ENCODE measurements at places on chromosomes 12 and 14.

DNA sequence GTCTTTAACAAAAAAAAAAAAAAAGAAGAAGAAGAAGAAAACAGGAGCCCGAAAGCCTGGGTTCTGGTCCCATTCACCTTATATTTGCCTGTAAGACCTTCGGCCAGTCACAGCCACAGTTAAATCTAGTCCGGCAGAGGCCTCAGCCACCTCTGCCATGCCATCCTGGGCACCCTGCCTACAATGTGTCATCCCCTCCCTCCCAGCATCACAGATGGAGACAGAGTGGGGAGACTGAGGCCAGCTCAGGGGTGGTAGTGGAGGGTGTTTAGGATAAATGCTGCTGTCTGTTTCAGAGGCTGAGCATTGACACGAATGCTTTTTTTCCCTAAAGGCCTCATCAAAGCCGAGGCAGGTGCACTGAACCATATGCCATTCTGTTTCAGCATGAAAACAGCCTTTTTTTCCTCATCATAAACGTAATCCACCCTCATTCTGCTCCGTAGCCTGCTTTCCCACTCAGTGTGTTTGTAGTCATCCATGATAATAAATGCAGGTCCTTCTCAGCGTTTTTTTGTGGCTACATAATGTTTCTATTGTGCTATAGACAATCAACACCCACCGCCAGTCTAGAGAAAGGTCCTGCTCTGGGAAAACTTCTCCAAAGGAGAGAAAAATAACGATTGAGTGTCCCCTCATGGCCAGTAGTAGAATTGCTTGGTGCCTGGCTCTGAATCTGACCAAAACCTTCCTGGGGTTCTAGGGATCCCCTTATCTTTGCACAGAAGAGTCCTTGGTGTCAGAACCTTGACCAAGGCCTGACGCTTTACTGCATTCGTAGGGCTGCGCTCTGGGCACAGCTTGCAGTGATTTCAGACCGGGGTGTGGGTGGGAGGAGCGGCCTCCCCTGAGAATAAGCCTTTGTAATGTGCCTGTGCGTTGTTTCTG lies 41.1 kb upstream of the TSPAN9 start:
- DNase-seq = no peak

- no peak for DNase-seq
Observed at GRCh38 chr14:68945190-68945584, 33.9 kb downstream of the ACTN1 start.

GRCh38 chr12:100826323-100826722 lies 31.7 kb downstream of the ANO4 start:
- DNase-seq = no peak

DNA sequence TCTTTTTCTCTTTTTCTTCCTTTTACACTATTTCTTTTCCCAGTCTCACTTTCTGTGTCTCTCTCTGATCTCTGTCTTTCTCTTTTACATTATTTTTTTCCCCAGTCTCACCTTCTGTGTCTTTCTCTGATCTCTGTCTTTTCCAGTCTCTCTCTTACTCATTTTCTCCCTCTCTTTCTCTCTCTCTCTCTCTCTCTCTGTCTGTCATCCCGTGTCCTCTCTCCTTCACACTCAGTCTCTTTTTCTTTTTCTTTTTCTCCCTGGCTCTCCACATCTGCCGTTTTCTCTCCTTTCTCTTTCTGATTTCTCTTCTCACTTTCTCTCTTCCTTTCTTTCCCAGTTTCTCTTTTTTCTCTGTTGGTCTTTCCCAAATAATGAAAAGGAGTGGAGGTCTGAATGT lies 22.3 kb downstream of the DHRS4L2 start:
- no peak for DNase-seq

DNA sequence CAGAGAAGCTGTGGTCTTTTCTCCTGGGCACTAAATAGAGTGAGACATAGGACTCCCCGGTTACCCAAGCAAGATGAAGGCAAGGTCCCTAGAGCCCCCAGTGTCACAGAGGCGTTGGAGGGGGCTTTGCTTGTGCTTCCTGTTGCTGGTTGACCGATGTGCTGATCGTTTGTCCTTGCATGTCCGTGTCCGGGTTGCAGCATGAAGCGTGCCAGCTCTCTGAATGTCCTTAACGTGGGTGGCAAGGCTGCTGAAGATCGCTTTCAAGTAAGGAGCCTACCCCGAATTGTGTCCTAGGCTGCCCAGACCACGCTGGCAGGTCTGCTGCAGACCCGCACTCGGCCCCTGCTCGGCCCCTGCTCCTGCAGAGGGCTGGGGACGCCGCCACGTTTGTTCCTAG lies 23.1 kb downstream of the XRCC3 start:
- DNase-seq = no peak

DNA sequence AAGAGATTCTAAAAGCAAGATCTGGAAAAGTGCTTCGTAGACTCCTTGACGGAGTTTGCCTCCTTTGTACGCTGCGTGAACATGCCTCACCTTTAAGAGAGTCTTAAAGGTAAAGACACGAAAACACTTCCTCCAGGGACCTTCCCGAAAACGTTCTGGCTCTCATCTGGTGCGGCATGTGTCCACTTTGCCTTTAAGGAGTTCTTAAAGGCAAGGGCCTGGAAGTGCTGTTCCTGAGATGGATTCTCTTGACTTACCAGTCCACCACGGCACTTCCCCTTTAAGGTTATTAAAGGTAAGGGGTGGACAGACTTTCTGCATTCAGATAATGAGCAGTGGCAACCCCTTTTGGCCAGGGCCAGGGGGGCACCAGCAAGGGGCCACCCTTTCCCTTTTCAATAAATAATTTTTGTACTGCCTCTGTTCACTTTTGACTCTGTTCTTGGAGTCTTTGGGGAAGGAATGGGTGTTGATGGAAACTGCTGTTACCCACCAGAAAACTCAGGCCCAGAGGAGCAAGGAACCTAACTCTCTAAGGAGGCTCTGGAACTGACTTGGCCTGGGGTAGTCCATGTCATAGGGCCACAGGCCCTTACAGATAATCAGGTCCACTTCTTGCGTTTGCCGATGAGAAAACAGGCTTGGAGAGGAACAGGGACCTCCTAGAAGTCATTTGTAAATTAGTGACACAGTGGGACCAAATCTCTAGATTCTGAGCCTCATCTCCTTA lies 4.4 kb downstream of the REM2 start:
- peak; percentile 74 for DNase-seq

DNA sequence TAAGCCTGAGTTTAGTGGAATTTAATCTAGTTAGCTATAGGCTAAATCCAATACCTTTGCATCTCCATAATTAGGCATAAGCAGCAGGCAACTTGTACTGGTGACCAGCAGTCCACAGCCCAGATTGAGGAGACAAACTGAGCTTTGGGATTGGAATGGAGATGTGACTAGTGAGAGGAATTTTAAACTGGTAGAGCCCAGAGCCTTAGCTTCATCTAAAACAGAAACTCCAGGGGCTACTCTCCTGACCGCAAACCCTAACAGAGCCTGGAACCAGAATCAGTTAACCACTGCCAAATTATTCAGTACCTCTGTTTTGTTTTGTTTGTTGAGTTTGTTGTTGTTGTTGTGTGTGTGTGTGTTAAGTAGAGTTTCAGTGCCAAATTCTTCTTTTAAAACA lies 53.2 kb downstream of the TSPAN19 start:
- DNase-seq = no peak

DNA sequence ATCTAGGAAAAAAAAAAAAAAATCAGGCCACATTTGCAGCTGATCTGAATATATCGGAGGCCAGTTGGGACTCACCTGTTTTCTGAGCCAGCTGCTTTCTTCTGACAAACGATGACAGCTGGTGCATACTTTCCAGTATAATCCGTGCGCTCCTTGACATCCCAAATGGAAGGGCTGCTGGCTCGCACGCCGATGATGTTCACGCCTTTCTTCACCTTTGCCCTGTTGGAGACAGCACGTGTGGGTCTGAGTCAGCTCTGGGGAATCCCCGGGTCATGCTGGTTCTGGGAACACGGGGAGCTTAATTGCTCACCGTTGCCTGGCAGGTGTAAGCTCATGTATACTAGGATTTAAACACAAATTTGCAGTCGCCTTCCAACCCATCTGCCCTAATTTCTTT lies 372.8 kb downstream of the TMEM132D start:
- no peak for DNase-seq

DNA sequence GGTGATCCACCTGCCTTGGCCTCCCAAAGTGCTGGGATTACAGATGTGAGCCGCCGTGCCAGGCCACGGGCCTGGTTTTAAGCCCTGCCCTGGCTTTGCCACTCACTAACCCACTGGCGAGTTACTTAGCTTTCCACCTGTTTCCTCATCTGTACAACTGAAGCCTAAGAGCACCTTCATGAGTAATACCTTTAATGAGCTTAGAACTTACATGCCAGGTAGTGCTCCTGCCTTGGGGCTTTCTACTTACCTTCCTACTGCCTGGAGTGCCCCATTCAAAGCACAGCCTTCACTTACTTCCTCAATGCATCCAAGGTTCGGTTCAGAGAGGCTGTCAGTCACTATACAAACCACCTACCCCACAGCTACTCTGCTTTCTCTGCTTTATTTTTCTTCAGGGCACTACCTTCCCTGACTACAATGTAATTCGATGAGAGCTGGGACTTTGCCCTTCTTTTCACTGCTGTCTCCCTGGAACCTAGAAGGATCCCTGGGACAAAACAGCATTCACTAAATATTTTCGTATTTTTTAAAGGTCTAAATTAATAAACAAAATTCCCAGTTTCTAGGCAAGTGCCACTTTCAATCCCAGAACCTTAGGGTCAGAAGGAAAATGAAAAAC lies 13.8 kb downstream of the ZCCHC8 start:
- DNase-seq = no peak

- DNase-seq = no peak
Observed at GRCh38 chr14:73253323-73253610, 16.0 kb downstream of the PAPLN start.
